ENCODE measurements at places on chromosomes 6 and 20.

- no peak for DNase-seq
These were observed 301.2 kb downstream of the RNGTT start for GRCh38 chr6:88662163-88662580.

DNA sequence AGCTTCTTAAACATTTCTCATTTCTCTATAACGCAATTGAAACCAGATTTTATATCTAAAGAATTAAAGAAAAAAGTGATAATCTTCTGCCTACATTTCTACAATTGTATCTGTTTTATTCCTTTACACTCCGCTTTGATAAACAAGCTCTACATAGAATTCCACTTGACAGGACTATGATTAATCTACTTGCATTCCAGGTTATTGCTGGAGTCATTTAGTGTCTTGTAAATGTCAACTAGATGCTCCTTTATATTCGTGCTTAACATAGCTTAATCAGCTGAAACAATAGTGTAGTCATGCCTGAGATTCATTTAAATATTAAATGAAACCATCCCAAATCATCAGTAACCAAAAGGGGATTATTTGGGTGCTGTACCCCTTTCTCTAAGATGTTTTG lies 284.0 kb downstream of the TRDN start:
- no peak for DNase-seq

DNA sequence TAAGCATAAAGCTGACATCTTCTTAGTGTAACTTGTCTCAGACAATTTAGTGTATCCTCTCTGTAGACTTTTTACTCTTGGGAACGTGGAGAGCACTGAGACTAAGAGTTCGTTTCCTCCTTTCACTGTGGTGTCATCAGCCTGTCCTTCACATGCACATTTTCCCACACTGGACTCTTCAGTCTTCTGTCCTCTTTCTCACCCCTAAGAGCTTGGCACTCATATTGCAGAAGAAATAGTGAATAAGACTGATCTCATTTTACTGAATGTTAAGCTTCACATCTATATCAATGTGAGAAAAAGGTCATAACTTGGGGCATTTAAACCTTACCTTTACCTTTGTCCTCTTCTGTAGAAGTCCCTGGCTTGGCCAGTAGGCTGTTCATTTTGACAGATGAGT lies 25.6 kb downstream of the FUCA2 start:
- no peak for DNase-seq

DNA sequence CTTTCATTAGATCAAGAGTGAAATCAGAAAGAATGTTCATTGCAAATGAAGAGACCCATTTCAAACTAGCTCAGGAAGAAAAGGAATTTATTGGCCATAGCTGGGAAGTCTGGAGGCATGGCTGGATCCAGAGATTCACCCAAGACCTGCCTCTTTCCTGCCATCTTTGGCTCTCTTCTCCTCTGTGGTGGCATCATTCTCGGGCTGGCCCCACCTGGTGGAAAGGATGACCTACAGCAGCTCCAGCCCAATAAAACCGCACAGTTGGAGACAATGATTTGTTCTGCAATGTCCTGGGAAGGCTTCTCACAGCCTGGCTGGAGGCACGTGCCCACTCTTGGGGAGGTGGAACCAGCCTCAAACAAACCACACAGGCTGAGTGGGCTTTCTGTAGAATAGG lies 18.1 kb upstream of the FERMT1 start:
- DNase-seq: no peak

- DNase-seq: no peak
These were observed 365.7 kb downstream of the MAFB start for GRCh38 chr20:40323361-40323794.

DNA sequence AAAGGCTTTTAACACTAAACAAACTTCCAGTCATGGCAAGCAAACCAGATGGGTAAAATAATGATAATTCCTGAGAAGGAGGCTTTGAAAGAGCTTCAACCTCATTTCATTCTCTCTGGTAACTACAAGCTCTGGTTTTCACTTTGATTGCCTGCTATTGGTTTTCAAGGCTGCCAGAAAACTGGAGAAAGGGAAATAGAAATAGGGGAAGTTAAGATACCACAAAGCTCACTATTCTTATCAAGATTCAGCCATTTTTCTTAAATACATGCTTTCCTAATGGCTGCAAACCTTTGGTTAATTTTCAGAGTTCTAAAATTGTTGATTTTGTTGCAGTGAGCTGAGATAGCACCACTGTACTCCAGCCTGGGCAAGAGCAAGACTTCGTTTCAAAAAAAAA lies 42.5 kb upstream of the NELFCD start:
- no peak for DNase-seq

GRCh38 chr6:5706124-5707033 lies 300.3 kb downstream of the NRN1 start:
- DNase-seq: no peak

GRCh38 chr20:22717466-22717865 lies 133.1 kb upstream of the FOXA2 start:
- no peak for DNase-seq

DNA sequence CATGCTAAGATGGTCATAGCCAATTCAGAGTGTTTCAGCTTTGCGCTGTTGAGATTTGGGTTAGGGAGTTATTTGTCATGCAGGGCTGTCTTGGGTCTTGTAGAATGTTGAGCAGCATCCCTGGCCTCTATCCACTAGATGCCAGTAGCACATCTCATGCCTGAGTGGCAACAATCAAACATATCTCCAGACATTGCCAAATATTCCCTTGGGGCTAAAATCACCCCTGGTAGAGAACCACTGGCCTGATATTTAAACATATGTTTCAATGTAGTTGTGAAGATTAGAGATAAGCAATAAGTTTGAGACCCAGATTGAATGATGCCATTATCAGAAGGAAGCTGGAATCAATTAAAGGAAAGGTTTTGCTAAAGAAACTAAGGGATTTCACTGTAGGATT lies 463.3 kb downstream of the DOK5 start:
- no peak for DNase-seq

DNA sequence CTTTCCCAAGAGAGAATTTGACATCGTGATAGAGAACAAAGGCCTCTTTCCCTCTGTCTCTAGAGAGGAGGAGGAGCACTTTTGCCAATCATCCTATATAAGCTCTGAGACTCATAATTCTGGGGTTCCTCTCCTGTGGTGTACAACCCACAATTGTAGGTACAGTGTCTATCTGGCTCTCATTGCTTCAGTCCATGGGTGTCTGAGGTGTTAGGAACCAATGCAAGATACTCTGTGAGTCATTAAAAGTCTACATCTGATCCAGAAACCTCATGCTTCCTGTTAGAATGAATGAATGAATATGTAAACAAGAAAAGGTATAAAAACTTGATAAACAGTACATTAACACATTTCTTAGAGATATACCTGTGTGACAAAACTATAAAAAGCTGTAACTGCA lies 356.7 kb downstream of the QKI start:
- no peak for DNase-seq

GRCh38 chr20:58891086-58891717 lies 38.7 kb downstream of the GNAS start:
- DNase-seq: no peak

DNA sequence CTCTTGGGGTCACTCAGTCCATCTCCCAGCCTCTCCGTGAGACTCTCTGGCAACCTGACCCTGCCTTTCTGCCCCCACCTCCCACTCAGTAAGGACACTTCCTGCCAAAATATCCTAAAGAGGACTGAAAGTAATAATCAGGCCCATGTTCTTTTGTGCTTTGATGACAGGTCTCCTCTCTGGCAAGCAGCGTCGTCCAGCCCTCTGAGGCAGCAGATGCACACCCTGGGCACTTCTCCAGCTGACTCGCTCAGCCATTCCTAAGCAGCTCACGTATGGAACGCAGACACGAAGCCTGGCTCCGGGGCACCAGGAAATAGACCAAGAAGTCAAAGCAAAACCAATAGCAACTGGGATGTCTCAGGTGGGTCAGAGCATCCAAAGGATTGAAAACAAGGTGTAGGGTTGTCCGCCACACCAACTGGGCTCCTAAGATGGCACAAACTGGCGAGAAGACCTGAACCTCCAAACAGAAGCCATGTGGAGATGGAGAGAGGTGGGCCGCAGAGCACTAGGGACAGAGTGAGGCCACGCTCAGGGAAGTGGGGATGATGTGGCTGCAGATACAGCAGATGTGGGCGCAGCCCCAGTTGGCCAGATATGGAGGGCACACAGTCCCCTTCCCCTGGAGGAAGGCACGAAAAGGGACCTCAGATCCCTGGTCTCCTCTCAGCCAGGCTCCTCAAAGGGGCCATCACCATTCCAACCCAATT lies 99.3 kb downstream of the PRND start:
- DNase-seq: no peak

GRCh38 chr6:44342489-44342888 lies at the start of gene SPATS1:
Gene SPATS1 (plus strand): TSS chr6:44342650. CDS start chr6:44343096, 446 bp downstream.
- DNase-seq: no peak

DNA sequence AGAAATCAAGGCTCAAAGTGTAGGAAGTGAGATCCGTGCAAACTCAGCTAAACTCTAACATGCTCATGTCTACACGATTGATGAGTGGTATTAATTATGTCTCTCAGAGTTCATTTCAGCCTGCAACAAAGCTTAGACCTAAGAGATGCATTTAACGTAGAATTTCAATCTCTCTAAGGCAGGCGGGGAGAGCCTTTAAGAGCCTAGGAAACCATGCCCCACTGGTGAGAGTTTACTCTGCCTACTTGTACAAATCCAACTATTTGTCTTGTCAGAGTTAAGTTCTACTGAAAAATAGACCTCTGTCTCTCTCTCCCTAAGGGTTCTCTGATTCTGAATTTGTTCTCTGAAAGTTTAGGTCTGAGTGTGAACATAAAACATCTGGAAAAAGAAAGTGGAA lies 100.9 kb downstream of the SPTLC3 start:
- no peak for DNase-seq

DNA sequence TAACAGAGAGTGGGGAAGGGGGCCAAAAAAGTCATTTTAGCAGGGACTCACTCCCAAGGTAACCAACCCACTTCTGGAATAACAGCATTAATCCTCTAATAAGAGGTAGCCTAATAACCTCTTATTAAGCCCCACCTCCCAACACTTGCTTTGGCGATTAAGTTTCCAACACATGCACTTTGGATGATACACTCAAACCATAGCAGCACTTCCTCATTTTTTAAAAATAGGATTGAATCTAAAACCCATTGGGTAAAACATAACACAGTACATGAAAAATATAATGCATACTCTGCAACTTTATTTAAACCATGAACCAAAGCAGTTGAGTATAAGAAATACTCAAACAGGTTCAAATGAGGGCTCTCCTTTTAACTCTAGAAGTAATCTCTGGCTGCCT lies 318.3 kb downstream of the HACE1 start:
- no peak for DNase-seq
